ENCODE measurements at places on chromosomes 13 and 19. TPM values are rescaled to one million over a fixed set of nuclear protein-coding genes. Genes with fewer than 3 reads are reported as not detected.

The UBE2L5 gene
- total RNA-seq: 0.27 TPM

The ZNF568 gene
- 7.8 TPM for total RNA-seq

The SIAH3 gene
- 0.54 TPM for total RNA-seq

The VAV1 gene
- 77.0 TPM for total RNA-seq

The GJB2 gene
- total RNA-seq: not detected

The MBD3L3 gene
- not detected for total RNA-seq

The ACP7 gene
- total RNA-seq: not detected

The SOX1 gene
- total RNA-seq: not detected

The ONECUT3 gene
- not detected for total RNA-seq

All from hematopoietic multipotent progenitor cell (in vitro differentiated cells).